ENCODE measurements at places on chromosomes 11 and 22.

GRCh38 chr22:35589071-35589755, 27.9 kb downstream of the MB start:
- peak; percentile 92 for DNase-seq

DNA sequence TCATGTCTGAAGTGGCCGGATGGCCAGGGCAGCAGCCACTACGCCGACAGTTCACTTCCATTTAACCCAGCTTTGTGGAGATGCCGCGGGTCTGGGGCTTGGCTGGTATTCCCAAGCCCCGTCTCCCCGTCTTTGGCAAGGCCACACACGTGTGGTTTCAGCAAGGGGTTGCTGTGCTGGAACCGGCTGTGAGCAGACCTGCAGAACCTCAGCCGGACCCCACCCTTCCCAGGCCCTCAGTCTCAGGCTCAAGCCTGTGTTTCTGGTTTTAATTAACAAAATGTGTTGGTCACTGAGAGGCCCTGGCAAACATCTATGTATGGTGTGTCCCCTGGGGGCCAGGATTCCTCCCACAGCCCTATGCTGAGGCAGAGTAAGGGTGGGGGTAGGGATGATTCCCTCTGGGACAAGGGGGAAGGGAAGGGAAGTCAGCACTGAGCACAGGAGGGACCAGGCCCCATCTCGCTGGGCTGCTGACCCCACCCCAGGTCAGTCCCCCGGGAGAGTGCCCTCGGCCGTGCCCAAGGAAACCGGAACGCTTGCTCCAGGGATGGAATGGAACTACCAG, 9.3 kb downstream of the OSBPL5 start:
- DNase-seq, result no peak

DNA sequence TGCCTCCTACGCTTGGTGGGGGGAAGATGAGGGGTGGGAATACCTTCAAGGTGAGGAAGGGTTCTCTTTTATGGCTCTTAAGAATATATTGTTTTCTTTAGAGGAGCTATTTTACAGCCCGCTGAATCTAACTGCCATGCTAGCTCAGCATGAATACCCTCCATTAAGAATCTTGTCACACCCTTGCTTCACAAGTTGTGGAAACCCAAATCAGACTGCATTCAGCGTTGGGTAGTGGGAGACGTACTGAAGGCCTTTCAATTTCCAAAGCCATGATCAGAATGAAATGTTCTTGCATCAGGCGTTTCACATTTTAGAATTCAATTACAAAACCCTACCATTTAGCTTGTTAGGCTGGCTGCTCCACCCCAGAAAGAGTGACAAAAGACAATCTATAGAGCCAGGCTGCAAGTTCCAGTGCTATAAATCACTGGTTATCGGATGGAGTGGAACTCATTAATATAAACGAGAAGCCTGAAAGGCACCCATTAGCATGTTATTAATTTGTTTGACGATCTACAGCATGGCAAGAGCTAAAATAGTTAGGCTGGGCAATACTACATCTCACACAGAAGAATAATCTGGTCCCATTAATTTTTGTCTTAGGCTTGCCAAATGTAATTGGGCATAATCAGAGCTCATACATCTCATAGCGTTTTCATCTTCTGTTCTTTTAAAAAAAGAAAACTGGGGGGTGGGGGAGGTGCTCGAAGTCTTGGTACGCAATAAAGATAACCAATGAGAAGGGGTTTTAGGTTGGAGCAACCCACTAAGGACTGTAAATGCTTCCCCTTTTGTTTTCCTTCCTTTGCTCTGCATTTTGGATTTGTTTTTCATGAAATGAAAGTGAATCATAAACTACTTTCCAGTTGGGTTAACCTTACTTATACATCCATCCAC, 57.5 kb downstream of the ABTB2 start:
- no peak for DNase-seq

GRCh38 chr11:33942954-33943353, 51.1 kb upstream of the LMO2 start:
- peak; percentile 77 for DNase-seq

DNA sequence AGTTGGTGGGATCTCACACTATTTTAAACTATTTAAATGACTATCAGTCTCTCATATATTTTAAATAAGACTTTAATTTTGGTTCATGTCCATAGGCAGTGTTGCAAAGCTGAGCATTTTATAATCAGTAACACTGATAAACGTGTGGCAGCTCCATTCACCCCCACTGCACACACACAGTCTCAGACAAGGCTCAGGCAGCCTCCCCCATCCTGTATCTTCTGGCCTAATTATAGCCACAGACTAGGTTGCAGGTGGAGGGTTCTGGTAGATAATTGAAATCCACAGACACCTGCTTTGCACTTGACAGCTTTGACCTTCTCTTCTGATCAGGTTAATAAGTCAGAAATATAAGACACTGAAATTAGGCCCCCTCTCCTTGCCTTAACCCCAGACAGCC, 118.5 kb upstream of the LDLRAD3 start:
- no peak for DNase-seq

DNA sequence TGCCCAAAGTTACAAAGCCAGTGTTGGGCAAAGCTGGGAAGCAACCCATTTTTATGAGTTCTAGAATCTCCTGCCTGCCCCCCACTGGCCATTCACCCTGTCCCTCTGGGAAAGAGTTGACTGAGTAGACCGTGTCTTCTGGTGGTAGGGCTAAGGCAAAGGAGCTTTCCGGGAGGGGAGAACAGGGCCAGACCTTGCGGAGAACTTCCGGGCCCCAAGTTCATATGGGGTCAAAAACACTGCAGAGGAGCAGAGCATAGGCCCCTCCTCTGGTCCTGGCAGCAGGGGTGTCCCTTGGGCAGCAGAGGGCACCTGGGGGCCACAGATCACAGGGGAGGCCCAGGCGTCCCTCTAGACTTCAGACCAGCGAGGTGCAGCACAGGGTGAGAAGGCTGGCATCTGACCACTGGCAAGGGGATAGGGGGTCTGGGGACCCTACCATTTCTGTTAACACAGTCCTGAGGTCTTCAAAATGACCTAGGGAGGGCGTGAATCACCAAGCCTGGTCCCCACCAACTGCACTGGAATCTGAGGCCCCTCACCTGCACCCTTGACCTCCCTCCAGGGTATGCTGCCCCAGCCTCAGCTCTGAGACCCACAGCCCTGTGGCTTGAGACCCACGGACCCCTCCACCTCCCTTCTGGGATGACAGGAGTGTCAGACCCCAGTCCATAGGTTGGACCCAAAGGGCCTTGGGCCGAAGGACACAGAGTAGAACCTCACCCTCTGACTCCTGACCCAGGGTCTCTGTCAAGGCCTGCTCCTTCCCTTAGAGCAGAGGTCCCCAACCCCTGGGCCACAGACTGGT, 1.3 kb upstream of the ARAP1 start:
- no peak for DNase-seq

DNA sequence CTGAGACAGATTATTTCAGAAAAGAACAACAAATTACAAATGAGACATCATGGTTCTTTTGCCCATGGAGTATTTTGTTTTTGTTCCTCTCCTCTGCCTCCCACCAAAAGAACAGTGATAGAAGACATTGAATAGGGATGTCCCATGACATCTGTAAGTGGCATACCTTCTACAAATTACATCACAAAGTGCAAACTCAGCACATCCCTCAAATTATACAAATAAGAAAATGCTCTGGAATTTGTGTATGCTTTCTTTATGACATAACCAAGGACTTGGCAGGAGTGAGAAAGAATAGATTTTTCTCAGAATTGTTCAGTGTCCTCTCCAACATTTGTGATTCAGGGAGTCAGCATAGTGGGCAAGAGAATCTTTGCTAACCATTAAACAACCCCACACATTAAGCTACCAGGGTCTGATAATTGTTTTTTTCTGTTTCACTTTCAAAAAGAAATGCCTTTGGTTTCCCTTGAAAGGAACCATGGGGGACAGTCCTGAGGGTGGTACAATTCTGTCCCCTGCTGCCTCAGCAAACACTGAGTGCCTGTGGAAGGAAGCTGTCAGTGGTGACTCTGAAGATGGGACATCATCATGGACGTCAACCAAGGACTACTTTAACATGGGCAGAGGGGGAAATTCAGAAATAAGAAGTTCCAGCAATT, 430.3 kb downstream of the AASDHPPT start:
- no peak for DNase-seq

GRCh38 chr11:72727521-72727920, 24.7 kb downstream of the ARAP1 start:
- DNase-seq, result no peak

DNA sequence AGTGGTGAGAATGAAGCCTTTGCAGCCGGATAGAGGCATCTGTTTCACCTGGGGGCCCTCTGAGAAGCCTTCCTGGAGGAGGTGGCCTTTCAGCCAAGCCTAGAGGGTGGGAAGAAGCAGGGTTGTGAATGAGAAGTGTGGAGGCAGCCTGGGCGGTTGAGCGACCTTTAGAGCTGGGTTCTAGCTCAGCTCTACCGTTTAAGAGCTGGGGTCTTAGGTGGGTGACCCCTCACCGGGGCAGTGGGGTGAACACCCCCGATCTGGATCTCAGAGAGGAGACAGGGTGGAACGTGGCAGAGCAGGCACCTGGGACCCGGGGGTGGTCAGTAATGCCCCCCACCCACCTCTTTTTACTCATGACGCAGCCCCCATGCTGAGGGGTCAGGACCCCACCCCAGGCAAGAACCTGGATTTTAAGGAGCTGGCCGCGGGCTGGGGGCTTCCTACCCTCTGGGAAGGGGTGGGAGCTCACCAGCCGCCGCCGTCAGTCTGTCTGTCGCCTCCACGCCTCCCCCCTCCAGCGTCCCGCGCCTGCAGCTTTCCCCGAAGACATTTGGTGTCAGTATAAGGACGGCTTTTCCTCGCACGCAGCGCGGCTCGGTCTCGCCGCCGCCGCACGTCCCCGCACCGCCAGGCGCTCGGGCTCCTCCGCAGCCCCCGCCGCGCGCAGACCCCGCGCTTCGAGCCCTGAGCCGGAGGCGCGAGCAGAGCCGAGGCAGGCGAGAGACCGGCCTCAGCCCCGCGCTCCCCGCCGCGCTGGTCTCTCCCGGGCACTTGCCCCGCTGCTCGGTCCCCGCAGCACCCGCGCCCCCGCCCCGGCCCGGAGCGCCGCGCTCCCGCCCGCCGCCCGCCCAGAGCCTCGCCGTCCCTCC, 13.3 kb upstream of the CACNA1I start:
- DNase-seq, result no peak

All from HS-5 (cell line).